ENCODE measurements at places on chromosomes 3 and 15.

GRCh38 chr15:78509726-78510312 is 2.4 kb downstream of the HYKK start:
- no peak for DNase-seq

- DNase-seq, result no peak
Observed at GRCh38 chr3:185555101-185555501, 2.7 kb upstream of the LIPH start.

GRCh38 chr3:119343719-119344118 is 49.5 kb downstream of the ARHGAP31 start:
- DNase-seq, result no peak

DNA sequence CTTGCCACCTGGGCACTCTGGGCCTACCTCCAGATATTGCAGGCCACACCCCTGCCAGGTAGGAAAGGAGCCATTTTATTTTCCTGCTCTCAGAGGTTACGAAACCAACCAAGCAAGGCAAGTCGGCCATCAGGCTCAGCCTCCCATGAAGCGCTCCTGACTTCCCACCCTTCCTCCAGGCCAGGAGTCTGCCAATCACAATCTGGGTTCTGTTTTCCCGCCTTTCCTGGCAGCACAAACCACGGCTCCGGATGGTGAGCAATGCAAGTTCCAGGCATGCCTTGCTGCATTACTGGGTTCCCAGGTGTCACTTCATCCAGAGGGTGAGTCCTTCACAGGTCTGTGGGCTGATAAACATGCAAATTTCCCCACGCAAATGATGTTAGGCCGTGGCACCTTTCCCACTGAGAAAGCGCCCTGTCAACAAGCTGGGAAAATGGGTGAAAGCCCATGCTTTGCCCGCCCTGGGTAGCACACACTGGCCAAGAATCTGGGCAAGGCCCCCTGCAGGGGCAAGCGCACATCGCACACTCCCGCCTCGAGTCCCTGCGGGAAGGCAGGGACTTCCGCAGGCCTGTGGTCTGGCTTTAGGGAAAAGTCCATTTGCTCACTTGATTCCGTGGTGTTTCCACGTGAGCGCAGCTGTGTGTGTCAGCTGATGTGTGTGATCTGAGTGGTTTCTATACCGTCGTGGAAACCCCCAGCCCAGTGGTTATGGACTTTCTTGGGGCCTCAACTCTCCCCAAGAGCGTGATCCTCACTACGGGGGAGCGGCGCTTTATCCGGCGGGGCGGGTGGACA is 61.6 kb upstream of the RYK start:
- DNase-seq, result peak; percentile 64

DNA sequence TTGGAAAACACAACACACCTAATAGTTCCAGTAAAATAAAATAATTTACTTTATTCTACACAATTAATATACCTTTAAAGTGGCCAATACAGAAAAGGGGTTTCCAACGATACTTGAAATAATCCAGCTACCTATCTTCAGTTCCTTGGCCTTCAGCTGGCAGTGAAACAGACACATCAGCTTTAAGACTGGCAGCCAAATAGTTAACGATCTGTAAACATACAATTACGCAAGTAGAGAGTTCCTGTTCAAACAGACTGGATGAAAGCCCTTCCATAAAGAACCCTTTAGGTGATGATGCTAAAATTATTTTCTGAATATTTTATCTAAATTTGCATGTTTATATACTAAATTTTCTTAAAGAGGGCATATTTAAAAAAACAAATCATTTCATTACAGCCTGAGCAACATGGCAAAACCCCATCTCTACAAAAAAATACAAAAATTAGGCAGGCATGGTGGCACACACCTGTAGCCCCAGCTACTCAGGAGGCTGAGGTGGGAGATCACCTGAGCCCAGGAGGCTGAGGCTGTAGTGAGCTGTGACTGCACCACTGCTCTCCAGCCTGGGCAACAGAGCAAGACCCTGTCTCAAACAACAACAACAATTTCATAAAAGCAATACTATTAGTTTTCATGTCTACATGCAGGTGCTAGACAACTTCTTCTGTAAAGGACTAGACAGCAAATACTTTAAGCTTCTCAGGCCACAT is 12.9 kb downstream of the DYNC1LI1 start:
- DNase-seq, result no peak

- DNase-seq, result peak; percentile 43
Observed at GRCh38 chr15:38414357-38414756, 39.6 kb upstream of the FAM98B start.

- no peak for DNase-seq
Observed at GRCh38 chr3:109095166-109095565, 22.8 kb downstream of the MORC1 start.

GRCh38 chr3:149657321-149657925 is 402 bp downstream of the WWTR1 start:
- DNase-seq, result peak; percentile 17

DNA sequence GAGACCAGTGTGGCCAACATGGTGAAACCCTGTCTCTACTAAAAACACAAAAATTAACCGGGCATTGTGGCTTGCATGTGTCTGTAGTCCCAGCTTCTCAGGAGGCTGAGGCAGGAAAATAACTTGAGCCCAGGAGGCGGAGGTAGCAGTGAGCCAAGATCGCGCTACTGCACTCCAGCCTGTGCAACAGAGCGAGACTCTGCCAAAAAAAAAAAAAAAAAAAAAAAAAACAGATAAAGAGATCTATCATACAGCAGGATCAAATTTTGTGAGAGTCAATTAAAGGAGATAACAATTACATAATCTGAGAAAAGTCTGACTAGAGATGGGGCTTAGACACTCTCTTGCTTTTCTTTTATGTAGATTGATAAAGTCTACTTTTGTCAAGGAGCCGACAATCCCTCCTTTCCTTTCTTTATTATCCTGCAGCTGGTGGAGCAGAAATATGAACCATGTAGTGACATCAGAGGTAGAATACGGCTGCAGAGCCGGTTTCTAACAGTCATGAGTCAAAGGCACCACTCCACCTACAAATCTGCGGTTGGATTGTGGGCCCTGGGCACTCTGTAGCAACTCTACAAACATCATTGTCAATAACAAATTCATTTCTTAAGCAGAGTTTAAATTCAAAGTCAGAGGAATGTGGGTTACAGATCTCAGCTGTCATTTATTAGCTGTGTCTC is 9.0 kb downstream of the C2CD4A start:
- no peak for DNase-seq

- DNase-seq, result no peak
Observed at GRCh38 chr15:34893967-34894366, 75.6 kb downstream of the AQR start.

DNA sequence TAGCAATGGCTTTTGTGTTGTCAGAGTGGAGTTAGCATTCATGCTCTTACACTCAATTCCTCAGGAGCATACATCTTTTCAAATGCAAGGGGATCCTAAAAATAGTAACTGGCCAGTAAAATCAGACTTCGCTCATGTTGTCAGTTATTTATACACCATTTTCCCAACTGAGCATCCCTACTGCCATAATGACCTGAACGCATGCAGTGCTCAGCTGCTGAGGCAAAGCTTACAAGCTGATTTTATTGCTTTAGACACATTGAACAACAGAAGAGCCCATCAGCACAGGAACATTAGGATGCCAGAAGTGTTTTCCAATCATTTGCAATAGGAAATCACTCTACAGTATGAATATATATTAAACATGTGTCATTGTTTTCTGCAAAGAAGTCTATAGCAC is 689.7 kb upstream of the BCHE start:
- no peak for DNase-seq

DNA sequence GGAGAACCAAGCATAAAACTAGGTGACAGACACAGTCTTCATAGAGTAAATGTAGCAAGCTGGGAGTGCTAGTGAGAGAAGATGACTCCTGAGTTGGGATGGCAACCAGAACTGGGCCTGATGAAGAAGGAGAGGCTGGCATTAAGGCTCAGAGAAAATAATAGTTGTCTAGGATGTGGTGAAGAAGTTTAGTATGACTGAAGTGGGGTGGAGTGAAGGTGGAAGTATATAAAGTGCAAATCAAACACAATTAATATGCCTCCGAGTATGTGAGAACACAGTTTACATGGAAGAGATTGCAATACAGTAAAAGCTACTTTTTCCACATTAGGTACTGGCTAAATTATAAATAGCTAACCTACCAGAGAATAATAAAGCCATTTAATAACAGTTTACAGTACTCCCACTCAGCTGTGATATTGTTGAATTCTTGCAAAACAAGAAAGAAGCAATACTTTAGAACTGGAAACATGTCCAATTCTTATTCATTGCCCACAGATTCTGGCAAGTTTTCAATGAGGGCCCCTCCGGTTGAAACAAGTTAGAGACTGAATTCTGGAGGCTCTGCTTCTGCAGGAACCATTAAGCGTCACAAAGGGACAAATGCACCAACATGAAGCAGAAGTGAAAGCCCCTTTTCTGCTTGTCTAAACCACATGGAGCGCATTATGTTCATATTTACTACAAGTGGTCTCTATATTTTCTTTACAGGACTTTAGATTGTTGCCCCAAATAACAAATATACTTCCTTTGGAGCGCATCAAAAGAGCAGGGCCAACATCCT is 243.7 kb downstream of the SLC9A9 start:
- DNase-seq, result no peak

DNA sequence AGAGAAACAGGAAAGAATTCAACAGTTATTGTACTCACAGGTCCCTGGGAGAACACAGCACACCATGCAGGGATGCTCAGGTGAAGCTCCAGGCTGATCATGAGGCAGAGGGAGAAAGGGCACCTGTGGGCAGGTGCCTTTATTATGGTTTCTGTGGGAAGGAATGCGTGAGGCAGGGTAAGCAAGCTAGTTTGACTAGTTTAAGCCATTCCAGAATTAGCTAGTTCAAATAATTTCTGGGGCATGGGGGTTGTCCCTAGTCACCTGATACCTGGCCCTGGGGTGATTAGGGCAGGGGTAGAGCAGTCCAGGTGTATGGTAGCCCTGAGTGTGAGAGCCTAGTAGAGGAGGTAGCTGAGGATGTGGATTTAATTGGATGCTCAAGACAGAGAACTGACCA is 47.9 kb upstream of the DCLK3 start:
- DNase-seq, result no peak

DNA sequence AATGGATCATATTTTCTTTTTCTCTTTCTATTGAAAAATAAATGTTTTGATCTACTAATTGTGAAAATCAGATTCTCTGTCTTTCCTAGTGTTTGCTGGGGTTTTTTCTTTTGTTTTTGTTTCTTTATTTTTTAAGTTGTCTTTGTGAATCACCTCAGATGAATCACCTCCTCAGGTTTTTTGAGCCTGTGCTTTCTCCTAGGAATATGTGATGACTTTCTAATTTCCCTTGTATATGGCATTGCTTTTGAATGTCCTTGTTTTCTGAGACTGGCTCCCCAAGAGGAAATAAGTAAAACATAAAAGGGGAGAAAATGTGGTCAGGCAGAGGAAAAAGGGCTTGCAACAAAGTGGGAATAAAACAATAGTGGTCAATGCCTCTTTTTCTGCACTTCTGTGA is 750.0 kb downstream of the ZPLD1 start:
- no peak for DNase-seq

DNA sequence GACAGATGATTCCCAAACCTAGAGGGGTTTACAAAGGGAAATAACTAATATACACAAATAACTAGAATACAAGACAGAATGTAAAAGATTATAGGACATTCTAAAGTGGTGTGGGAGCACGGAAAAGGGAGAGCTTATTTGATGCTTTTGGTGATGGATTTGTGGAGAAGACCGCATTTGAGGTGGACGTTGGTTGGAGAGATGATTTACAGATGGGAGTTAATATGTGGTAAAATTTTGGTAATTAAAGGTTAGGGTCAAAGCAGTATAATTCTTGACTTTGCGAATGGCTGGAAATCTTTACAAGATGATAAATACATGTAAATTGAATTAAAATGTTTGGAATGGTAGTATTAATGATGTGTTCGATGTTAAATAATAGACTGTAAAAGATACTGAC is 1.2 kb downstream of the KNL1 start:
- DNase-seq, result no peak

Data from cerebellar cortex (tissue), 1 donor.